ENCODE measurements at places on chromosomes 3 and 15.
A peak's percentile ranks its signal among the peaks of the same experiment; 100 is the strongest.

- no peak for DNase-seq
These were observed 10.0 kb downstream of the MRPS25 start for GRCh38 chr3:15055019-15055557.

- DNase-seq, result no peak
These were observed 144.6 kb downstream of the FOXP1 start for GRCh38 chr3:71438904-71439303.

DNA sequence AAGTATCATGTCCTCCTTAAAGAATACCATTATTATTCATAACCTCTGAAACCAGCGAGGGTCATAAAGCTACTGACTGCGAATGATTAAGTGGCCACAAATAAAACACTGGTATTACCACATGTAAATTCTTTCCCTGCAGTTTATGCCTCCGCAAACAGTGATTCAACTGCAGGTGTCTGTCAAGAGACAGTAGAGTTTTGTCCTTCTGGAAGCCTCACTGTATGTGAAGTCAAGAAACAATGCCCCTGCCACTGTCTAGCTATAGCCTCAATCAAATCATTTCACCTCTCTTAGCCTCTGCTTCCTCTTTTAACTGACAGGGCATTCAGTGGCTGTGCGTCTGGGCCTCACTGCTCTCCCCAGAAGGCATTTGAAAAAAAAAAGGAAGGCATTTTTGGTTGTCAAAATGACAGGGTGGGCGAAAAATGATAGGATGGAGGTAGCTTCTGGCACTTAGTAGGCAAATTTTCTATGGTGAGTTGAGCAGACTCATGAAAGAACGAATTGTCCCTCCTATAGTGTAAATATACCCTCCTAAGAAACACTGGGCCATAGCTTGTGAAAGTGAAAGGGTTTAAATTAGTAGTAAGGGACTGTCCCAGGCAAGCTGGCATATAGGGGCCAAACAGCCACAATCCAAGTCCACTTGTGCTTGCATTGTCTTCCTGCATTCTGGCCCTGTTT lies 66.7 kb downstream of the FILIP1L start:
- no peak for DNase-seq

DNA sequence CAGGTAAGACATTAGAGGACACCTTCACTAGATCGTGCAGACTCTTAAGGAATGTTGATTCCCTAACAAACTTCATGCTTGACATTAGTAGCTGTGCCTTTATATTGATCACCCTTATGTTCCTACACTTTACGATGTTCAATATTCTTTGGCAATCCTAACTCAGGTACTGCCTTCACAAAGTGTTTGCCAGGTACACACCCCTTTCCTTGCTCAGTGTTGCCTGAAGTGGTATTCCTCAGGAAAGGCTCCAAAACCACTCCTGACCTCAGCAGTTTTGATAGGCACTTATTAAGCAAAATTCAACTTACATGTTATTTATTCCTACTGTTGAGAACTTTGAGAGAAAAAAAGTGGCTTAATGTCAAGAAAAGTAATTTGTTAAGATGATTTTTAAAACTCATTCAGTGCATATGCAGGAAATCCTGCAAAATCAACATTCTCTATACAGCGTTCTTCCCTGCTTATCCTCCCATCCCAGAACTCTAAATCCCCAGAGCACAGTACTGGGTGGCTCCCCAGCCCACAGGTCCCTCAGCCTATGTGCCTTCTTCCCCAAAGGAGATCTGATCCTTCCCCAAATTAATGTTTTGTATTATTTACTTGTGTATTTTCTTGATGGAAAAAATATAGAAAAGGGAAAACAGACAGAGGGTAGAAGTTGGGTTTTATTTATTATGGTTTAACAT lies 260.7 kb downstream of the MECOM start:
- no peak for DNase-seq

GRCh38 chr3:71907996-71908395 lies 123.0 kb upstream of the PROK2 start:
- DNase-seq, result no peak

DNA sequence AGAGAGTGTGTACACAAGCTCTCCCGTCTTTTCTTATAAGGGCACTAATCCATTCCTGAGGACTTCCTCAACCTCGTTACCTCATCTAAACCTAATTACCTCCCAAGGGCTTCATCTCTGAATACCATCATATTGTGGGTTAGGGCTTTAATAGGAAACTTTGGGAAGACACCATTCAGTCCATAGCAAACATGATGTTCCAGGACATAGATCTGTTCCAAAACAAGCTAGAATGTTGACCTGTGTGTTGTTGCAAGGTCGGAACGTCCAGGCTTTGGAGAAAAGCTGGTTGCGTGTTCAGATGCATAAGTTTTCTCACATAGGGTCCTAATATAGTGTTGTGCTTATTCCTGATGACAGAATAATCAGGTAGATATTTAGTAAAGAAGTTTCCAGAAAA lies 9.7 kb upstream of the TMEM87A start:
- no peak for DNase-seq

GRCh38 chr3:37686220-37686619 lies 175.5 kb upstream of the CTDSPL start:
- DNase-seq, result no peak

- no peak for DNase-seq
These were observed 73.5 kb downstream of the EPHB3 start for GRCh38 chr3:184635126-184635525.

DNA sequence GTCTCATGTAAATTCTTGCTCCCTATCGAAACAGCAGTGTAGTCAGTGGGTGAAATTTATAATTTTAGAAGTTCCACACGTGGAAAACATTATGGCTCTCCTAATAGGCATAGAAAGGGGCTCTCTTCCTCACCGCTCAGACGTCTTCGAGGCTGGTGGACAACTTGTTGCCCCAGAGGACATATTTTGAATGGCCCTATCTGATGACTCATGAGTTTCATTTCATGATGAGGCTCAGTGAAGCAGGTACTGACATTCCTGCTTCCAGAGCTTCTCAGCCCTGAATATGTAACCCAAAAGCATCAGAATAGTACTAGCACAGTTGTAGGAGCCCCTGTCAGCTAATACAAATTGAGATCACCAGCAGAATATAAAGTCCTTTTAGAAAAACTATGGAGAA lies 117.9 kb downstream of the HERC1 start:
- DNase-seq, result no peak

DNA sequence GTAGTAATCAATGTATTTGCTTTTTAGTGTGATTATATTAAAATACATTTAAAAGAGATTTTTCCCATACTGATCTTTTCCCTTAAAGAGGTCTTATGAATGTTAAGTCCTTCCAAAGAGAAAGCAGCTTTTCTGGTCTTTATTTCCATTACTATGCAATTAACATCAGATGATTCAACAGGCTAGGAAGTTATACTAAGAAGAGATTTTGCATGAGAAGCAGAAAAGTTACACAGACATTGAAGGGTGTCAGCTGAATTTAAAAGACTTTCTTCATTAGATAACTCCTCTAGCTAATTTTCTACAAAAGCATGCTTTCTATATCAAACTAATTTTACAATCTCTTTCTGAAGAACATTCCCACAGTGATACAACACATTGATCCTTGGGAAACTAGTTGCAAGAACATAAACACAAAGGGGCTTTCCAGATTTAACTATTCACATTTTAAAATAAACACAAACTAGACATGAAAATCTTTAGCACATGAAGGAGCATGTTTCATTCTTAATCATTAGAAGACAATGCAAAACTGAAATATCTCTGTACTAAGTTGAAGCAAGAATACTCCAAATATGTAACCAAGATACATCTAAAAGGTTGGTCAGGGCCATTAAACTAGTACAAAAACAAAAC lies 965.8 kb downstream of the ROBO1 start:
- DNase-seq, result no peak

DNA sequence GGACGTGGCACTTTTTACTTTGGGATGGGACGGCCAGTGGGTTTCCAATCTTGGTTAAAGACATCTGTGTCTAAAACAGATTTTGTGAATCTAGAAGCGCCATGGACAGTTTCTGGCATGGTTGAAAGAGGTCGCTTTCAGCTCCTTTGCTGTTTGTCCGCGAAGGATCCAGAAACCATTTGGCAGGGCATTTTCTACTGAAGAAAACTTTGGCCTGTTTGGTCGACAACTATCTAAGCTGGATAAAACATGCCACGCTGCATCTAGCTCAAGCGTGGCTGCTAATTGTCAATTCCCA lies 730 bp upstream of the RORA start:
- no peak for DNase-seq

DNA sequence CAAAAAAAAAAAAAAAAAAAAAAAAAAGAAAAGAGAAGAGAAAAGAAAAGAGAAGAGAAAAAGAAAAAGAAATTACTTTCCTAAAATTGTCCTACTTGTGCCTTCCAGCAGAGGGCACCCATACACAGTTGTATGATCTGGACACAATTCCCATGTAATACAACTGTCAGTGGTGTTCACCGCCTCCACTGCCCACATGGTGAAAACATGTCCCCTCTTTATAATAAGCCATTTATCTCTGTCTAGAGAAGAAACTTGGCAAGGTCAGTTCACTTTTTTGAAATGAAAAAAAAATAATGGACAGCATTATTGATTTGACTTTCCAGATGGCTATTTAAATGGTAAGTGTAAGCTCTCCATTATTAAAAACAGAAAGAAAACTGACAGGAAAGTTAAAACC lies 459.4 kb downstream of the GBE1 start:
- DNase-seq, result peak; percentile 19

DNA sequence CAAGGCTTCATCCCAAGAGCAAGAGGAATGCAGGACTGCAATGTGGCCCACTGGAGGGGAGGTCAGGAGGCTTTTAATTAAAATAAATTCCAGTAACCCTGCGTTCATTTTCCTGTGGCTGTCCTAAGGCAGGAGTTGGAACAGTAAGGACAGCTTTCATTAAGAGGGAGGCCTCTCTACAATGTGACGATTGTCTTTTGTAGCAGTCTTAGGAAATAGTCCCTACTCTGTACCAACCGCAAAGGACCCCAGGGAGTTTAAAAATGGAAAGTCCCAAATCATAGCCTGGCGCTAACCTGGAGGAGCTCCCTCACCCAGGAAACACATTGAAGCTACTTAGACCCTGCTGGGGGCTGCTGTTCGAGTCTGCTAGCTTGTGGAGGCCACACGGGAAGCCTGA lies 62.8 kb downstream of the SYNM start:
- DNase-seq, result no peak

DNA sequence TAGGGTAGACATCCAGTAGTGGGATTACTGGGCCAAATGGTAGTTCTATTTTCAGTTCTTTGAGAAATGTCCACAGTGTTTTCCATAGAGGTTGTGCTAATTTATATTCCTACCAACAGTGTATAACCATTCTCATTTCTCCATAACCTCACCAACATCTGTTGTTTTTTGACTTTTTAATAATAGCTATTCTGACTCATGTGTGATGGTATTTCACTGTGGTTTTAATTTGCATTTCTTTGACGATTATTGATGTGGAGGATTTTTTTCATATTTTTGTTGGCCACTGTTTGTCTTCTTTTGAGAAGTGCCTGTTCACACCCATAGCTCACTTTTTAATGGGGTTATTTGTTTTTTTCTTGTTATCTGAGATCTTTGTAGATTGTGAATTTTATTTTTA lies 125.2 kb downstream of the CFAP20DC start:
- no peak for DNase-seq

DNA sequence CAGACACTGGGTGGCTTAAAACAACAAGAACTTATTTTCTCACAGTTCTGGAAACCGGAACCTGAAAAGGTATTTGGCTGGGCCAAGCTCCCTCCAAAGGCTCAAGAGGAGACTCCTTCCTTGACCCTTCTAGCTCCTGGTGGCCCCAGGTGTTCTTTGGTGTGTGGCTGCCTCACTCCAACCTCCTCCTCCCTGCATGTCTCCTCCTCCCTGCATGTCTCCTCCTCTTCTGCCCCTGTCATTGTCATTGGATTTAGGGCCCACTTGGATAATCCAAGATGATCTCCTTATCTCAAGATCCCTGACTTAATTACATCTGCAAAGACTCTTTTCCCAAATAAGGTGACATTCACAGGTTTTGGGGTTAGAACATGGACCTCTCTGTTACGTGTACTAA lies 69.8 kb upstream of the MFGE8 start:
- DNase-seq, result no peak

- no peak for DNase-seq
These were observed 6.7 kb upstream of the BFSP2 start for GRCh38 chr3:133393204-133393603.

- no peak for DNase-seq
These were observed 9.9 kb downstream of the FILIP1L start for GRCh38 chr3:100104442-100104798.

DNA sequence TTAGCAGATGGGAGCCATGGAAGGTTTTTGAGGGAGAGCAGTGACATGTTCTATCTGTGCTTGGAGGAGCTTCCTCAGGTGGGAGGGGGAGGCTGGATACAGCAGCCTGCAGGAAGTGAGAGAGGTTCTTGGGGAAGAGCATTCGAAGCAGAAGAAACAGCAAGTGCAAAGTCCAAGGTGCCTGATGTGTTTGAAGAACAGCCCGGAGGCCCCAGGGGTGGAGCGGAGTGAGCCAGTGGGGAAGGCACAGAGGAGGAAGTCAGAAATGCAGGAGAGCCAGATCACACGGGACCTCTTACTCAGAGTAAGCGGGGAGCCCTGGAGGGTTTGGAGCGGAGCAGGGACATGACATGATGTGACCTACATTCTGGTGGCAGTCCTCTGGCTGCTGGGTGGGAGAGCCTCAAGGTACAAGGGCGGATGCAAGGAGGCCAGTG lies 10.8 kb downstream of the ITGA11 start:
- no peak for DNase-seq

- no peak for DNase-seq
These were observed 52.9 kb upstream of the TSPAN3 start for GRCh38 chr15:77123854-77124253.

GRCh38 chr3:10889206-10889960 lies 73.4 kb downstream of the SLC6A11 start:
- no peak for DNase-seq

- DNase-seq, result no peak
These were observed 11.3 kb downstream of the EHD4 start for GRCh38 chr15:41961001-41961518.

DNA sequence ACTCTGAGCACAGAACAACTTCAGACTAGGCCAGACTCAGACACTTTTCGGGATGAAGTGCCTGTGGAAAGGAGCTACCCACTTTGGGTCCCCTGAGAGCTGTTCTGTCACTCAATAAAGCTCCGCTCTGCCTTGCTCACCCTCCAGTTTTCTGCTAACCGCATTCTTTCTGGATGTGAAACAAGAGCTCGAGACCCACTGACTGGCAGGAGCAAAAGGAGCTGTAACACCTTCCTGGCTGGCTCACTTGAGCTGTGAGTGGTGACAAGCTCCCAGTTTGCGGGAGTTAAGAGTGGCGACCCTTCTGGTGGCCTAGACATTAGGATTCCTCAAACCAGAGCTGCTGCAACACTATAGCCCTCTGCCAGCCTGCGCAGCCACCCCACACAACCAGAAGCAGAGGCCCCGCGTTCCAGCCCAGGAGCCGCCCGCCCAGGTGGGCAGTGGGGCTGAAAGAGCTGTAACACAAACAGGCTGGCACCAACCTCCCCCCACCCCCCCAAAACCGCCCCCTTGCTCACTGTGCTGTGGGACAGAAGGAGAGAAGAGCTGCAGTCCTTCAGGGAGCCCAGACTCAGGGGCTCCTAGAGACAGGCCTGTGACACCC lies 1178.1 kb upstream of the GBE1 start:
- no peak for DNase-seq

- peak; percentile 77 for DNase-seq
These were observed 19.9 kb downstream of the CYP8B1 start for GRCh38 chr3:42855547-42856380.

All from hematopoietic multipotent progenitor cell treated with erythropoietin and hydrocortisone succinate and interleukin-3 and kit ligand, for 15 days (in vitro differentiated cells).